ENCODE measurements at places on chromosomes 2 and 18.

DNA sequence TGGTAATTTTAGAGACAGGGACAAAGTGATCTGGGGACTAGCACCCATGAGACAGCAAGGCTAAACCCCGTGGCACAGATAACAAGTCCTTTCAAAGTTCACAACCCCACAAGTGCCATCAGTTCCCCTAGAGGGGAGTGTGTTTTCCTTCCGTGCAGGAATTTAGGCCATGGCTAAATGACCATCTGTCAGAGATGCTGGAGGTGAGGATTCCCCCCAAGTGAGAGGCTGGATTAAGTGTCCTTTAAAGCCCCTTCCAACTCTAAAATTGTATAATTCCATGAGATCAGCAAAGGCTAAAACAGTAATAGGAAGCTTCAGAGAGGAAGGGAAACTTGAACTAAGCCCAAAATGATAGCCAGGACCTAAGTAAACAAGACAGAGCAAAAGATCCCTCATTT lies 8.7 kb downstream of the FEZ2 start:
- no peak for DNase-seq

DNA sequence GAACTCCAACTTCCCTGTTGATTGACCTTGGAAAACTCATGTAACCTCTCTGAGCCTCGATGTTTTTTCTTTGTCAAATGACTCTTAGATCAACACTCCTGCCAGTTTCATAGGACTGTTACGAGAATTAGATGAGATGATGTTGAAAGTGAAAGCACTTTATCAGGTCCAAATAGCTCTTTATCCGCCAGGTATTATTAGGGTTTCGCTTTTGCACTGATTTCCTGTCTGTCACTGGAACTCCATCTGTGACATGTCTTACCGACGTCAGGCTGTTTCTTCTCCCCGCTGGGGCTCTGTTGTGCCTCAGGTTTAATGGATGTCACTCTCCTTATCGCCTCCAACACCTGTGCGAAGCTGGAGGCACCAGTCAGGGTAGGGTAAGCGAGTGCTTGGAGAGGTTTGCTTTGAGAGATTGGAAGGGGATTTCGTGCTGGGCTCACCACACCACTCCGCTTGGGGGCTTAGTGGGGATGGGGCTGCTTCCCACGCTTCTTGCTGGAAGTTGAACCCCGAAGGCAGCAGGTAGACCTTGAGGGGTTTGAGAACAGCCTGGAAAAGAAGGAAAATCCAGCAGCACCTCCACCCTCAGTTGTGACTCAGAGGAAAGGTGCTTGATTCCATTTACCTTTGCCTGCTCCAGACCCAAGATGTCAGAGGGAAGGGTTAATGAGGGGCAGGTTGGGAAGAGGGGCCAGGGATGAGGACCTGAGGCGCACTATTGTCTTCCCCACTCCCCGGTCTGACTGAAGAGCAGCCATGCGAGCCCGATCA lies 4.3 kb downstream of the GAD1 start:
- no peak for DNase-seq

- no peak for DNase-seq
These were observed 26.0 kb downstream of the MAP3K20 start for GRCh38 chr2:173101687-173102086.

DNA sequence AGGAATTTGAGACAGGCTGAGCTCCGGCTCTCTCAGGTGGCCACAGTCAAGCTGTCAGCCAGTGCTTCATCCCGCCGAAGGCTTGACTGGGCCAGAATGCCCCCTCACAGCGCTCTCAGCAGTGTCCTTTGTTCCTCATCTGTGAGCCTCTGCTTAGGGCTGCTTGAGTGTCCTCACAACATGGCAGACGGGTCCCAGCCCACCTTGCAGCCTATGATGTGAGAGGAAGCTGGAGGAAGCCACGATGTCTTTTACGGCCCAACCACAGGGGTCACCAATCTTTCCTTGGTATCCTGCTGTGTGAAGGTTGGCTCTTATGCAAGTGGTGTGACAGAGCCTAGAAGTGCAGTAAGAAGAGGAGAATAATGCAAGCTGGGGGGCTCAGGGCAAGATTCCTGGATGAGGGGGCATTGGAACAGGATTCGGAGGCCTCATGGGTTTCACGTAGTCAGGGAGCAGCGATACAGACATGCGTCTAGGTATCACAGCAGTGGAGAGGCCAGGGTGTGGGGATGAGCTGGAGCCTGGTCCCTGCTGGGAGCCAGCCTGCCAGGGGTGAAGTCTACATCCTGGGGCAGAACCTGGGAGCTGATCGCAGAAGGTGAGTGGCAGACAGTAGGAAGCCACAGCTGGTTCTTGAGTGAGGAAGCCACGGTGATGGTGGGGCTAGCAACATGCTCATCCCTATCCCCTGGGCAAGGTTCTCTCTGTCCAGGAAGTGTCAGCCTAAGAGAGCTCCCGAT lies 234.1 kb downstream of the GLI2 start:
- DNase-seq = no peak

GRCh38 chr2:216571909-216572513 lies 61.2 kb upstream of the IGFBP2 start:
- no peak for DNase-seq

DNA sequence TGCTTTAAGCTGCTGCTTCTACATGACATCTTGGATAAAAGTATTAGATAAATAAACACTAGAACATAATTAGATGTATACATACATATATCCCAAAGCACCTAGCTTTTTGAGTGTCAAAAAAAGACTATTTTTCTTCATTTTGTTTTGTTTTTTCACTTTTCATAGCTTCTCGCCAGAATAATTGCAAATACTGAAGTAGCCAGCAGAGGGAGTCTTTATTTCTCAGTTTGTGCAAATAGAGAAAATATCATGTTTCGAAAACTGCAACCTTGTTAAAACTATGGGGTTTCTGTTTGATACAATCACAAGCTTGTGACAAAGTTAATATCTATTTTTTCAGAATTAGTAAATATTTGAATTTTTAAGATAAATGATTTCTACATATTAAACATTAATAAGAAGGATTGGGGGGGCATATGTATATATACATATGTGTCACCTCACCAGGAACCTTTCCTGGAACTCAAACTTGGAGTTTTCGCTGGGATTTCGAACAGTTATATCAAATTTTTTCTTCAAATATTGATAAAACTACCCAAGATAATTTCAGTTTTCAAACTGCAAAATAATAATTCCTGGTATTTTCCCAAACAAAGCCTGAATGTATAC lies 61.0 kb downstream of the GRB14 start:
- peak; percentile 52 for DNase-seq

- no peak for DNase-seq
These were observed 108.8 kb downstream of the ZFP36L2 start for GRCh38 chr2:43117521-43118143.

- DNase-seq = peak; percentile 24
These were observed 10.9 kb downstream of the DDX18 start for GRCh38 chr2:117825437-117825836.

DNA sequence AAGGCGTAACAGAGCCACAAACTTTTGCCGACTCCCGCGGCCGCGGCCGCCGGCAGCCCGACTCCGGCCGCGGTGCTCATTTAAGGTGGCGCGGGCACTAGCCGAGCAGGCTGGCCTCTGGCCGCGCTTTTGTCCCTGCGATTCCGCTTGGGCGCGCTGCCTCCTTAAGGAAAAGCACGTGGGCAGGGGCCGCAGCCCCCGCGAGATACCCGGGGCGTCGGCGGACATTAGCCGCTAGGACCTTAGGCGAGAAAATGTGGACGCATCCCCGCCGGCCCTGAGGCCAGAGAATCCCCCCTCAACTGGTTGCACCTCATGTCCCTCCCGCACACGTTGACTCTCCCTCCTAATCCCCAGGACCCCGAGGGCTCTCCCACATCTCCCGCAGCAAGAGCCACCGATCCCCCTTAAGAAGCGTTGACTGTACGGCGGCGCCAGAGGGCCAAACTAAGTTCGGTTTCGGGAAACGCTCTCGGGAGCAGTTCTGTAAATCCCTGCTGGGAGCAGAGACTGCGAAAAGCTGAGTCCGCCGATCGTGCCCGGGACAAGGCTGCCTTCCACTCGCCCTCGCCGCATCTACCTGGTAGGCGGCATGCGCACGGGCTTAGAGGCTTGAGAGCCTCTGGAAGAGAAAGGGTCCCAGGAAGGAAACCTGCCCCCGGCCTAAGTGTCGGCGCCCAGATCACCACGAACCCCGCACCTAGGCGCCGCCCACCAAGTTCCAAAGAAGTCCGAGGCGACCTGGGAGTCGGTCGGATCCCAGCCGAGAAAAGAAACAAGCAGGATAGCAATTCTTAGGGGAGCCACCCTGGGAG lies 1.8 kb upstream of the SATB2 start:
- peak; percentile 92 for DNase-seq

DNA sequence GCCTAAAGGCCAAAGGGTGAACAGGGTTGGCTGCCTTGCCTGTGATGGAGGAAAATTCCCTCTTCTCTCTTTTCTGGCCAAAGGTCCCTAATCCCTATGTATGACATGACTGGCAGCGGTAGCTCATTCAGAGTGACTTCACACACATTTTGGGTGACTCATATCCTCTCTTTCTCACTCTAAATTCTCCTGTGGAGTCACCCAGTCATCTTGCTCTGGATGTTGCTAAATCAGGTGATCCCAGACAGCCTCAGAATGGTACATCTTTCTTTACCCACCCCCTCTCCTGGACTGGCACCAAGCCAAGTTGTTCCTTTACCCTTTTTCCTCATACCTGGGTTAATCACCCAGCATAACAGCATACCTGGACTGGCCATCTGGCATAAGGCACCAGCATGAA lies 77.2 kb downstream of the NEURL3 start:
- DNase-seq = peak; percentile 77

GRCh38 chr2:113784823-113785744 lies 28.6 kb upstream of the SLC35F5 start:
- no peak for DNase-seq

DNA sequence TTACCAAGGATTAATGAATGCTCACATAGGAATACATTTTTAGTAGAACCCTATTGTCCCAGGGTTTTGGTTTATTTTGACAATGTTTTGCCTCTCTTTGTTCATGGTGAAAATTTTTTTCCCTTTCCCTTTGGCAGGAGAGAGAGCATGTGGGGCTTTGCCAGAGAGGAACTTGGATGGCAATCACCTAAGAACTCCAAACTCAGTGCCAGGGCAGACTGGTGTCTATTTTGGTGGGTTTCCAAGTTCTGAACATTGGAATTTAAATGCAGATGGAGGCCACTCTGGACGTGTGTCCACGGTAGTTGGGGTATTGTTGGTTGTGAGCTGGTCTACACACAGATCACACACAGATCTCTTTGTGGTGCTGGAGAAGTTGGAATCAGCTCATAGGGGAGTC lies 2091.1 kb upstream of the PIK3C3 start:
- no peak for DNase-seq

- peak; percentile 93 for DNase-seq
These were observed 3.7 kb upstream of the TUBA4B start for GRCh38 chr2:219249203-219249980.

- no peak for DNase-seq
These were observed 163.1 kb upstream of the PID1 start for GRCh38 chr2:229434187-229434586.

DNA sequence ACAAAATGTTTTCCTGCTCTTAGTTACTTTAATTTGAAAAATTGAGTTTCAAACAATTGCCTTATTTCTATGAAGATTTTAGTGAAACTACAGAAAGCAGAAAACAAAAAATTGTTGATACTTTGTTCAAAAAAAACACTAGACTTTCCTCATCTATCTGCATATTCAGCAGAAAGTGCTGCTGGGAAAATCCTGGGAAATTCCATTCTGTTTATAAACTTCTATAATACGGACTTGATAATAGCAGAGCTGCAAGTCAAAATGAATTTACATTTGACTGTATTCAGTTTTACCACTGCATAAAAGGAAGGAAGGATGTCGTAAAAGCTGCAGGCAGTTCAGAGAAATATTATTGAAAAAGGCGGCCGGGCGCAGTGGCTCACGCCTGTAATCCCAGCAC lies 24.9 kb upstream of the ERICH2 start:
- DNase-seq = no peak

GRCh38 chr2:144136297-144137010 lies 383.5 kb downstream of the ZEB2 start:
- DNase-seq = no peak

GRCh38 chr2:204763974-204764703 lies 218.9 kb downstream of the PARD3B start:
- DNase-seq = no peak

DNA sequence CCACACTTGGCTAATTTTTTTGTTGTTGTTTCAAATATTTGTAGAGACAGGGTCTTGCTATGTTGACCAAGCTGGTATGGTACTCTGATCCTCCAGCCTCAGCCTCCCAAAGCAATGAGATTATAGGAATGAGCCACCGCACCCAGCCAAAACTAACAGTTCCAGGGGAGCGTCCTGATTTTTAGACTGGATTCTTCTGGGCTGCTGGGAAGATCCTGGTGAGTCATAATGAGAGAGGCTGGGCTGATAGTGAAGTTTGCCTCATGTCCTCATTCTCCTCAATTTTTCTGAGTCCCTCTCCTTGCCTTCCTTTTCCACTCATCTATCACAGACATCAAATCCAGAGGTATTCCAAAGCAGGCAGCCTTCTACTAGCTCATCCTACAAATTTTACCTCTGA lies 81.3 kb downstream of the VSNL1 start:
- no peak for DNase-seq

- no peak for DNase-seq
These were observed 48.1 kb downstream of the COBLL1 start for GRCh38 chr2:164793529-164793928.

GRCh38 chr18:69785466-69785865 lies 162.2 kb downstream of the CD226 start:
- DNase-seq = no peak

DNA sequence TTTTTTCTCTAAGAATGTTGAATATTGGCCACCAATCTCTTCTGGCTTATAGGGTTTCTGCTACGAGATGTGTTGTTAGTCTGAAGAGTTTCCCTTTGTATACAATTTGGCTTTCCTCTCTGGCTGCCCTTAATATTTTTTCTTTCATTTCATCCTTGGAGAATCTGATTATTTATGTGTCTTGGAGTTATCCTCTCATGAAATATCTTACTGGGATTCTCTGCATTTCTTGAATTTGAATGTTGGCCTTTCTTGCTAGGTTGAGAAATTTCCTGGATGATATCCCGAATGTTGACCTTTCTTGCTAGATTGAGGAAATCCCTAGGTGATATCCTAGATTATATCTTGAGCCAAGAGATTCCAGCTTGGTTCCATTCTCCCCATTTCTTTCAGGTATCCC lies 125.6 kb downstream of the SLC5A7 start:
- no peak for DNase-seq

- DNase-seq = no peak
These were observed 29.0 kb downstream of the PSME4 start for GRCh38 chr2:53941749-53942148.

- no peak for DNase-seq
These were observed 153.2 kb upstream of the PTPRM start for GRCh38 chr18:7413906-7414305.

DNA sequence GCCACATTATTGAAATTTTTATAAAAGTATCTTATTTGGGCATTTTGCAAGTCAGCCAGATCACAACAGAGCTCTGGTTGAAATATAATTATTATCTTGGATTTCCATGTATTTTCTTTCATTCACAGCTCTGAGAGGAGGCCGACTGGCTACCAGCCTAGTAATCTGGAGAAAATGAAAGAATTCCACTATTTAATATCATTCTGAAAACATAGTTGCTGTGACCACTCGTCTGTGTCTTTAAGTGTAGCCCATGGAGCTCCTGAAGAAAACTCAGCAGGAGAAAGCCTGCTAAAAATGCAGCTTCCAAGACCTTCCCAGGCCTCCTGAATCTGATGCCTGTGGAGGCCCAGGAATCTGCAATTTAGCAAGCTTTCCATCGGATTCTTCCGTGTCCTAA lies 114.7 kb downstream of the SH3BP4 start:
- DNase-seq = no peak

All from kidney glomerular epithelial cell (primary cell).